Kidney glomerular epithelial cell (primary cell): ENCODE measurements at places on chromosomes 13 and 19.
A peak's percentile ranks its signal among the peaks of the same experiment; 100 is the strongest.

GRCh38 chr19:4234862-4235201 is 5.5 kb downstream of the EBI3 start:
- no peak for DNase-seq

GRCh38 chr19:30047432-30047831 is 105.4 kb downstream of the URI1 start:
- no peak for DNase-seq

DNA sequence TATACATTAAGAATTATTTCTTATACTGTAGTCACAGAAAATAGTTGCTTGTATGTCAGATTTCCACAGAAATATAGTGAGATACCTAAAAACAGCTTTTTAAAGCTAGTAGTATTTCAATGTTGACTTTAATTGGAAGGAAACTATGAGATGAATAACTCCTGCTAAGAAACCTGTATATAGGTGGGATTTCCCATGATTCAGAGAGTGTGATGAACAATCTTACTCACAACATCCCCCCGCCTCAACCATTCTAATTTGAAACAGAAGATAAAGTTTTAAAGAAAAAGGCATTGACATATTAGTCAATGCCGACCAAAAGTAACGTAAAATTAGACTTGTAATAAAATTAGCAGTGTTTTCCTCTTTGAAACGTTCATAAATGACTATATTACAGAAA is 1.4 kb upstream of the MIR17HG start:
- DNase-seq: no peak

DNA sequence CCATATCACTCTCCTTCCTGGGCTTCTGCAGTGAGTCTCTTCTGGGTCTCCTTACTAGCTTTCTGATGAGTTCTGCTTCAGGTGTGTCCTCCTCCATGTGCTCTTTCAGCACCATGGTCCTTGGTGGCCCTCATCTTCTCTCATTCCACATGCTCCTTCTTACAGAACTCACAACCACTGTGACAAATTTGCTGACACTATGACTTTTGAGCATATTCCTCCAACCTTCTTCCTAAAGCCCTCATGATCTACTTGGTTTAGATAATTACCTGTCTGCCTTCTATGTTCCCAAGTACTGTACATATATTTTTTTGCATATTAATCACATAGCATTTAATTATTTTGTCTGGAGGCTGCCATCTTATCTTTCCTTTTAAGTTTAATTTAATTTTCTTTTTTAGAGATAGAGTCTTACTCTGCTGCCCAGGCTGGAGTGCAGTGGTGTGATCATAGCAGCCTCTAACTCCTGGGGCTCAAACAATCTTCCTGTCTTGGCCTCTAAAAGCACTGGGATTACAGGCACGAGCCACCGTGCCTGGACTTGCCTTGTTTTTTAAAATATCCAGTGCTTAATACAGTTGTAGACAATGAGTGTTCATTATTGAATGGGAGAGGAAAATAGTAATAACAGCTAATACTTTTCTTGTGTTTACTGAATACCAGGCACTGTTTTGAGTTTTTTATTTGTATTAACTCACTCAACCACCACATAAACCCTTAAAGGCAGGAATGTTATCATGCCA is 23.5 kb upstream of the FAM216B start:
- no peak for DNase-seq

DNA sequence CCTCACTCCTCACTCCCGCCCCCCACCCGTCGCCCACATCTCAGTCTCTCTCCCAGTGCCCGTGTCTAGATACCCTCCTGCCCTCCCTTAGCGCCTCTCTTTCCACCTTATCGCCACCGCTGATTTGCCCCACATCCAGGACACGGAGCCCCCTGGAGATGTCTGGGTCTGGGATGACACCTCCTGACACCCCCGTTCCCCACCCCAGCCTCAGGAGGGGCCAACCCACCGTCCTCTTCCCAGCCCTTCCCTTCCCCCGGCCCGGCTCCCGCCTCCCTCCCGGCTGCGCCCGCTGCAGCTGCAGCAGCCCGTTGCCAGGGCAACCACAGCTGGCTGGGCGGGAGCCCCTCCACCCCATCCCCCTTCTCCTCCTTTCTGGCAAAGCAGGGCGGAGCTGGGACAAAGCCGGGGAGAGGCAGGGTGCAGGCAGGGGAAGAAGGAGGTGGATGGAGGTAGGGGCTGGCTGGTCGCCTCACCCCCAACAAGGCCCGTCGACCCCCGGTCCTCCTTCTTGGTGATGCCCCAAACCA is 13.5 kb downstream of the DPF1 start:
- no peak for DNase-seq

DNA sequence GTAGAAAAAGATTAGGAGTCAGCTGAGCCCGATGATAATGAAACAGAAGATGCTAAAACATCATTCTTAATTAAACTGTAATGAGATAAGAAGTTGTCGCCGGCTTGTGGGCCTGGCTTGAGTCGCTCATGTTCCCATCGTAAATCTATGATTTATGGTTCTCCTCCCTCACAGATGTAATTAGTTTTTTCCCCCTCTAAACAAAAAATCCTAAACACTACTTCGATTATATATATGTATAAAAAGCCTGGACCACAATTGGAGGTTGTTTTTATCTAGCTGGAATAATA is 151.3 kb downstream of the PTPRS start:
- no peak for DNase-seq

DNA sequence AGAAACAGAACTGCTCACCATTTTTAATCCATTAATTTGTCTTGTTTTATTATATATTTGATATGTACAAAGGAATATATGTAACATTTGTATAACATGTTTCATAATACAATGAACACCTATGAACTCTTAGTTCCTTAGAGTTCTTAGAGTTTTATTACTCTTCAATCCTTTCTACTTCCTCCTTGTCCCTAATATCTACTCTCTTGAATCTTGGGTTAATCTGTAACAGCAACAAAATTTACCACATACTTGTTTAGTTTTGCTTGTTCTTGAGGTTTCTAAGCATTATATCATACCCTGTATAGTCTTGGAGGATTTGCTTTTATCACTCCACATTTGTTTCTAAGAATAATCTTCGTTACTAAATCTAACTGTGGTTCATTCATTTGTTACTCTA is 151.4 kb downstream of the PDS5B start:
- DNase-seq: peak; percentile 66

- no peak for DNase-seq
Measured at GRCh38 chr13:48311223-48311622, 7.7 kb downstream of the RB1 start.

GRCh38 chr19:379796-380195 is 29.2 kb downstream of the C2CD4C start:
- DNase-seq: no peak

DNA sequence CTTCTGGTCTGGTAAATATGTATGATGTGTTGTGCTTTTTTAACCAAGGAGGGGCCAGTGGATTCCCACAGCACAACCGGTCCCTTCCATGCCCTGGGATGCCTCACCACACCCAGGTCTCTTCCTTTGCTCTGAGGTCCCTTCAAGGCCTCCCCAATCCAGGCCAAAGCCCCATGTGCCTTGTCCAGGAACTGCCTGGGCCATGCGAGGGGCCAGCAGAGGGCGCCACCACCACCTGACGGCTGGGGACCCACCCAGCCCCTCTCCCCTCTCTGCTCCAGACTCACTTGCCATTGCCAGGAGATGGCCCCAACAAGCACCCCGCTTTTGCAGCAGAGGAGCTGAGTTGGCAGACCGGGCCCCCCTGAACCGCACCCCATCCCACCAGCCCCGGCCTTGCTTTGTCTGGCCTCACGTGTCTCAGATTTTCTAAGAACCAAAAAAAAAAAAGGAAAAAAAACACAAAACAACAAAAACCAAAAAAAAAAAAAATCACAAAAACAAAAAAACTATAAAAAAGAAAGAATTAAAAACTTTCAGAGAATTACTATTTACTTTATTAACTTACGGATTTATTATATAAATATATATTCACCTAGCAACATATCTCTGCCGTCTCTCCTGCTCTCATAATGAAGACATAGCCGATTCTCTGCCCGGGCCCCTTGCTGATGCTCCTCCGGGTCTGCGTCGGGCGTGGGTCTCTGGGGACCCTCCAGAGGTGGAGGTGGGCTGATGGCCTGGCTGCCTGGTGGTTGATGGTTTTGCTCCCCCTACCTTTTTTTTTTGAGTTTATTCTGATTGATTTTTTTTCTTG is 14.4 kb downstream of the CAPN12 start:
- no peak for DNase-seq

- DNase-seq: no peak
Measured at GRCh38 chr13:51636349-51636890, 52.2 kb downstream of the WDFY2 start.

GRCh38 chr13:97330448-97330847 is 103.5 kb upstream of the RAP2A start:
- no peak for DNase-seq

DNA sequence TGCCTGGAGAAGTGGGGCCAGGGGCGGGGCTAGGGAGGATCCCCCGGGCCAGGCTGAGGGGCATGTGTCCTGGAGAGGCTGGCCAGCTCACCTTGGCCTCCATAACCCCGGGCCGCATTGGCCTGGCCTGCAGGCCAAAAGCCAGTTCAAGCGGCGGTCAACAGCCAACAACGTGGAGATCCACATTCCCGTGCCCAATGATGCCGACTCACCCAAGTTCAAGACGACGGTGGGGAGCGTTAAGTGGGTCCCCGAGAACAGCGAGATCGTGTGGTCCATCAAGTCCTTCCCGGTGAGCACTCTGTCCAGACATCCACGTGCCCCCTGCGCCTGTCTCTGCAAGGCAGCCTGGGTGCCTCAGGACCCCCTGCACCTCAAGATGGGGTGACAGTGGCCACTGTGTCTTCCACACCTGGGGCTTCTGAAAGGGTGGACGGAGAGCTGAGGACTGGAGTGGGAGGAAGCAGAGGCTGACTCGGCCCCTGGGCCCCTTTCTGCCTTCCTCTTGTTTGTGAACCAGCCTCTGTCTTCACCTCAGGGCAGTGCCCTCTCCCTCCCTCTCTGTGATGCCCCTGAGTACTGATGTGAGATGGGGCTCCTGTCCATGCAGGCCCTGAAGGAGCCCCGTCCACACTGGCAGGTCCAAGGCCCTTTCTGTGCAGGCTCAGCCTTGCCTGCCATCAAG is 31.1 kb downstream of the AP1M1 start:
- DNase-seq: no peak

DNA sequence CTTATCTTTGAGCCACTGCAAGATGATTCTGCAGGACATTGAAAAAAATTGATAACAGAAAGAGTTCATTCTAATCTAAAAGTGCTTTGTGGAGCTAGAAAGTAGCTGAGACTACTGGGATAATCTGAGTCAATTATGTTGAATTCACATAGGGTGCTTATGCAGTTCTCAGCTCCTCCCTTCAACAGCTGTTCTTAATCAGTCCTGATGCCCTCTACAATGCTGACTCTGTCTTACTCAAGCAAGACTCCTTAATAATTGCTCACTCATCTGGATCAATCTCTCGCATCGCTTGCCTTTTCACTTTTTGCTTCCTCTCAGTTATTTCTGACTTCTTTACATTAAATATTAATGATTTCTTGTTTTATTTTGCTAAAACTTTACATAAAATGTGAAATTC is 182.1 kb downstream of the PCDH17 start:
- no peak for DNase-seq

DNA sequence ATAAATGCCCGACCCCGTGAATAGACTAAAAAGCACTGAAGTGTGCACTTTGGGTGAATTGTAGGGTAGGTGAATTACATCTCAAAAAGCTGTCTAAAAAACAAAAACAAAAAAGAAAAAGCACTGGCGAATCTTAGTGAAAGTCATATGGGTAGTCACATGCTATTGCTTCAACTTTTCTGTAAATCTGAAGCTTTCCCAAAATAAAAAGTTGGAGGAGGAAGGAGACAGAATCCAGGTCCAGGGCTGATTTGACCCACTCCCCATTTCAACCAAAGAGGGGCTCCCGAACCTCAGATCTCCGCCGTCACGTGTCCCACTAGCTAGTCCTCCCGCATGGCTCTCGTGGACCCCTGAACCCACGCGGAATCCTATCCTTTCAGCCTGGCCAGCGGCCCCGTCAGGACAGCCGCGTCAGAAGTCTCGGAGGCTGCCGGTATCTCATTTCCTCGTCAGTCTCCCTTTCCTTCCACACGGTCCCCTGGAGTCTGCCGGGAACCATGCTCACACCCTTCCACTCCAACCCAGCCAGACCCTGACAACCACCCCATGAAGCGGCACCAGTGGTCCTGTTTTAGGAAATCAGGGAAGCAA is 6.1 kb downstream of the PPP1R12C start:
- DNase-seq: no peak

DNA sequence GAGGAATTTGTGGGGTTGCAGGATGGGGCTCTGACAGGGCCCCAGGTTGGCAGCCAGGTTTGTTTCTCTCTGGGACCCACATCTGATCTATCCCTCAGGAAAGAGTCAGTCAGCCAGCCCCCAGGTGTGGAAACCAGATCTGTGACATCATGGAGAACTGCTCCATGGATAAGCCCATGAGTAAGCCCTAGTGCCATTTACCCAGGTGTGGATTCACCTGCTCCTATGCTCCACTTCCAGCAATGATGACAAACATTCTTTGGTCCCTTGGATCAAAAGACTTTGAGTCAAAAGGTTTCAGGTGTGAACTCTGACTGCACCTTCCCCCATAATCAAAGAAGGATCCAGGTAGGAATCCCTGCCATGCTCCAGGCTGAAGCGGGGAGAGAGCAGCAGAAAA is 26.9 kb upstream of the IGFL4 start:
- no peak for DNase-seq

- no peak for DNase-seq
Measured at GRCh38 chr19:19677579-19677978, 8.9 kb downstream of the ZNF101 start.

DNA sequence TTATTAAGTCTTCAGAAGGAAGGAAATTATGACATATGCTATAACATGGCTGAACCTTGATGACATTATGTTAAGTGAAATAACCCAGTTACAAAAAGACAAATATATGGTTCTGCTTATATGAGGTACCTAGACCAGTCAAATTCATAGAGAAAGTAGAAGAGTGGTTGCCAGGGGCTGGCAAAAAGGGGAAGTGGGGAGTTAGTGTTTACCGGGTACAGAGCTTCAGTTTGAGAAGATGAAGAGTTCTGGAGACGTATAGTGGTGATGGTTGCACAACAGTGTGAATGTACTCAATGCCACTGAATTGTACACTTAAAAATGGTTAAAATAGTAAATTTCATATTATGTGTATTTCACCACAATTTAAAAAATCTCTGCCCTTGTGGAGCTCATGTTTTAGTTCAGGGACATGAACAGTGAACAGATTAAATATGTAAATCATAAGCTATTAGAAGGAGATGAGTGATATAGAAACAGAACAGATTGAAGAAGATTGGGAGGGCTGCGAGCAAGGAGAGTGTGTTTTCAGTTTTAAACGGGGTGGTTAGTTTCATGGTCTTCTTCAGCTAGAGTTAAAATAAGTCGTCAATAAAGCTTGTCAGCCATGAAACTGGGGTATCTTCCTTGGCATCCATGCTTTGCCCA is 355.2 kb downstream of the KCNRG start:
- DNase-seq: no peak

GRCh38 chr13:43830497-43830881 is 43.7 kb upstream of the ENOX1 start:
- no peak for DNase-seq

- DNase-seq: no peak
Measured at GRCh38 chr19:10637894-10638293, 12.5 kb downstream of the SLC44A2 start.
